ENCODE measurements at places on chromosomes 16 and 17. TPM values are rescaled to one million over a fixed set of nuclear protein-coding genes. Genes with fewer than 3 reads are reported as not detected.
A peak's percentile ranks its signal among the peaks of the same experiment; 100 is the strongest.

DNA sequence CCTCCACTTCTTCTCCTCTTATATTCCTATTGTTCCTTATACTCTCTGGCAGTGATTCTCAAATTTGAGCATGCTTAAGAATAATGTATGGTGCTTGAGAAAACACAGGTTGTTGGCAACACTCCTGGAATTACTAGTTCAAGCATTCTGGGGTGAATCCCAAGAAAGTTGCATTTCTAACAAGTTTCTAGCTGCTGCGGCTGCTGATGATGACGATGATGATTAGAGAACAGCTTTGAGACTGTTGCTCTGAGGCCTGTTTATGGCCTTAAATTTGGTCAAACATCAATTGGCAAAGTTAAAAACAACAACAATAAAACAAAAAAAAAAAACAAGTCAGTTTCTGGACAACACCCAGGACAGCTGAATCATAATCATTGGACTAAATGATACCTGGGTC is 961.9 kb downstream of the CDH11 start:
- DNase-seq, result no peak
- H3K36me3 ChIP-seq, result no peaks in the 10 kb centered on the region
- H3K27me3 ChIP-seq, result peaks cover 2% of the 10 kb centered on the region
- H3K4me1 ChIP-seq, result no peaks in the 10 kb centered on the region

DNA sequence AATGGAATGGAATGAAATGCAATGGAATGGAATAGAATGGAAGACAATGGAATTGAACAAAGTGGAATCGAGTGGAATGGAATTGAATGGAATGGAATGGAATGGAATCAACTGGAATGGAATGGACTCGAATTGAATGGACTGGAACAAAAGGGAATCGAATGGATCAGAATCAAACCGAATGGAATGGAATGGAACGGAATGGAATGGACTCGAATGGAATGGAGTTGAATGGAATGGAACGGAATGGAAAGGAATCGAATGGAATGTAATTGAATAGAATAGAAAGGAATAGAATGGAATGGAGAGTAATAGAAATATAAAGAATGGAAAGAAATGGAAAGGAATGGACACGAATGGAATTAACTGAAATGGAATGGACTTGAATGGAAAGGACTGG is 475.2 kb upstream of the WSB1 start:
- H3K27me3 ChIP-seq, result no peaks in the 10 kb centered on the region
- no peak for DNase-seq
- H3K4me3 ChIP-seq, result no peak overlapping the region
- H3K4me1 ChIP-seq, result no peaks in the 10 kb centered on the region
- H3K27ac ChIP-seq, result no peak overlapping the region

DNA sequence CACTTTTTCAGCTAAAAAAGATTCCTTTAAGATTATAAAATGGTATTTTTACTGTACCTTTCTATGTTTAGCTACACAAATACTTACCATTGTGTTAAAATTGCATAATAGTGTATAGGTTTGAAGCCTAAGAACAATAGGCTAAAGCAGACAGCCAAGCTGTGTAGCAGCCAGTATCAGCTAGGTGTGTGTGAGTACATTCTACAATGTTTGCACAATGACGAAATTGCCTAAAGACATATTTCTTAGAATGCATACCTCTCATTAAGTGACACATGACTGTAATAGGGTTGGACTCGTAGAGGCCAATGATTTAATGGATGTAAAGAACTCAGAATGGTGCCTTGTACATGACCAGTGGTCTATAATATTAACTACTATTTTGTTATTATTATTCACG is 1.9 kb upstream of the MT1B start:
- H3K4me1 ChIP-seq, result no peaks in the 10 kb centered on the region
- H3K36me3 ChIP-seq, result no peaks in the 10 kb centered on the region
- peaks cover 12% of the 10 kb centered on the region for H3K27me3 ChIP-seq
- no peak overlapping the region for H3K4me3 ChIP-seq
- no peak for DNase-seq
- H3K27ac ChIP-seq, result no peak overlapping the region

DNA sequence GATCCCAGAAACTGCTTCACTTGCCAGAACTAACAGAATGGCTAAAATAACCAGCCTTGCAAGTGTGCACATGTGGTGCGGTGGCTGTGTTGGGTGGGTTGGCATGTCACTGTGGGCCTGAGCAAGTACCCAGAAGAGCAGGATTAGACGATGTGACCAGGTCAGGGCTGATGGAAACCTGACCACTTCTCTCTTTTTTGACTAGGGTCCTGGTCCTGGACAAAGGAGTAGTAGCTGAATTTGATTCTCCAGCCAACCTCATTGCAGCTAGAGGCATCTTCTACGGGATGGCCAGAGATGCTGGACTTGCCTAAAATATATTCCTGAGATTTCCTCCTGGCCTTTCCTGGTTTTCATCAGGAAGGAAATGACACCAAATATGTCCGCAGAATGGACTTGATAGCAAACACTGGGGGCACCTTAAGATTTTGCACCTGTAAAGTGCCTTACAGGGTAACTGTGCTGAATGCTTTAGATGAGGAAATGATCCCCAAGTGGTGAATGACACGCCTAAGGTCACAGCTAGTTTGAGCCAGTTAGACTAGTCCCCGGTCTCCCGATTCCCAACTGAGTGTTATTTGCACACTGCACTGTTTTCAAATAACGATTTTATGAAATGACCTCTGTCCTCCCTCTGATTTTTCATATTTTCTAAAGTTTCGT is 16.7 kb downstream of the ANKRD40 start:
- H3K27ac ChIP-seq, result peak overlapping the region; percentile 77
- no peak for DNase-seq
- H3K4me3 ChIP-seq, result peak overlapping the region; percentile 25
- peaks cover 2% of the 10 kb centered on the region for H3K27me3 ChIP-seq
- no peaks in the 10 kb centered on the region for H3K36me3 ChIP-seq

GRCh38 chr17:50127697-50128361 is 2.1 kb downstream of the SAMD14 start:
- peak overlapping the region; percentile 5 for H3K27ac ChIP-seq
- H3K4me3 ChIP-seq, result peak overlapping the region; percentile 100

IRX3 gene
- total RNA-seq, result 13.0 TPM

DNA sequence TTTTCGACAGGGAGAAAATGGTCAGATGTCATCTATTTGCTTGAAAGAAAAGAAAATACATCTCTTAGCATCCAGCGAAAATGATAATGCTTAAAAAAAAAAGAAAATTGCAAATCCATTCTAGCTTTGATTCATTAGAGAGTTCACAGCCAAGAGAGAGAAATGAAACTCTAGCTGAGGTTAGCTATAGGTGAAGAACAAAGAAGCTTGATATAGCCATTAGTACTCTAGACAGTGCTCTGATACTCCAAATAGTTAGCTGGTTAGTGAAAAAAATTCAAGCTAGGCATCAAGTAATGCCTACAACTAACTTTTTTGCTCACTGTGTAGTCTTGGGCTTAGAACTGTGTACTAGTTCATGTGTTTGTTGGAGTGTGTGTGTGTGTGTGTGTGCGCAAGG is 721.6 kb upstream of the SOX9 start:
- no peak for DNase-seq
- H3K27me3 ChIP-seq, result peaks cover 2% of the 10 kb centered on the region
- no peaks in the 10 kb centered on the region for H3K36me3 ChIP-seq
- H3K4me1 ChIP-seq, result peaks cover 16% of the 10 kb centered on the region

TP53TG3B gene
- not detected for total RNA-seq

GRCh38 chr16:56228476-56228875 is 37.2 kb downstream of the GNAO1 start:
- H3K27me3 ChIP-seq, result peaks cover 2% of the 10 kb centered on the region
- H3K27ac ChIP-seq, result no peak overlapping the region
- no peak for DNase-seq
- H3K4me1 ChIP-seq, result peaks cover 51% of the 10 kb centered on the region
- no peak overlapping the region for H3K4me3 ChIP-seq
- no peaks in the 10 kb centered on the region for H3K36me3 ChIP-seq

TSPAN10 gene
- not detected for total RNA-seq

TMEM114 gene
- total RNA-seq, result not detected

DNA sequence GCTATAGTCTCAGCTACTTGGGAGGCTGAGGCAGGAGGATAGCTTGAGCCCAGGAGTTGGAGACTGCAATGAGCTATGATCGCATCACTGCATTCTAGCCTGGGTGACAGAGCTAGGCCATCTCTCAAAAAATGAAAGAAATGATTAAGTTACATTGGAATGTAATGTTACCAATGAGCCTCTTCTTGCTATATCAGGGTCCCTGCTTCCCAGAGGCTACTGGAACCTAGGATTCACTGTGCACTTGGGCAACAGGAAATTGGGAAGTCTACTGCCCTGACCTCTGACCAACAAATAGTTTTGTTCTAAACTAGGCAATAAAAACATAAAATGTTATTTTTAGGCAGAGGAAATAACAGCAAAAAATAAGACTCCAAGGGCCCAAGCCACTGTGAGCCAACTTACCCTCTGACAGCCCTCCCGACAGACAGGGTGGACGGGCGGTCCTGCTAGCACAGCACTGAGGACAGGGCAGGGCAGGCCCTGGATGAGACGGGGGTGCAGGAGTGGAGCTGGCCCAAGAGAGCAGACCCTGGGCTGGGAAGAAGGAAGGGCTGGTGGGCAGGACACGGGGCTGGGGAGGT is 27.5 kb downstream of the NSMCE1 start:
- no peak overlapping the region for H3K27ac ChIP-seq
- peaks cover 29% of the 10 kb centered on the region for H3K4me1 ChIP-seq
- DNase-seq, result no peak
- H3K4me3 ChIP-seq, result no peak overlapping the region
- no peaks in the 10 kb centered on the region for H3K36me3 ChIP-seq

GRCh38 chr16:56988161-56988947 is 1.0 kb upstream of the NLRC5 start:
- no peak overlapping the region for H3K27ac ChIP-seq
- no peak for DNase-seq
- H3K36me3 ChIP-seq, result no peaks in the 10 kb centered on the region
- H3K4me3 ChIP-seq, result no peak overlapping the region
- peaks cover 11% of the 10 kb centered on the region for H3K27me3 ChIP-seq
- peaks cover 3% of the 10 kb centered on the region for H3K4me1 ChIP-seq

- no peaks in the 10 kb centered on the region for H3K27me3 ChIP-seq
- no peak overlapping the region for H3K4me3 ChIP-seq
- DNase-seq, result no peak
- H3K4me1 ChIP-seq, result no peaks in the 10 kb centered on the region
- H3K27ac ChIP-seq, result no peak overlapping the region
These were observed 11.0 kb downstream of the GRIN2A start for GRCh38 chr16:10171221-10171620.

- no peak overlapping the region for H3K27ac ChIP-seq
- H3K27me3 ChIP-seq, result no peaks in the 10 kb centered on the region
- no peaks in the 10 kb centered on the region for H3K36me3 ChIP-seq
- no peaks in the 10 kb centered on the region for H3K4me1 ChIP-seq
- no peak for DNase-seq
These were observed 534.4 kb upstream of the SALL1 start for GRCh38 chr16:51685498-51685897.

Data from glutamatergic neuron (in vitro differentiated cells).